Activated T-cell treated with anti-CD3 and anti-CD28 coated beads, Interleukin-2, amount 50 U/mL, for 4 hours (primary cell): ENCODE measurements at places on chromosomes 7 and 10.

GRCh38 chr10:109889867-109890266 lies 33.4 kb downstream of the XPNPEP1 start:
- no peak for DNase-seq

DNA sequence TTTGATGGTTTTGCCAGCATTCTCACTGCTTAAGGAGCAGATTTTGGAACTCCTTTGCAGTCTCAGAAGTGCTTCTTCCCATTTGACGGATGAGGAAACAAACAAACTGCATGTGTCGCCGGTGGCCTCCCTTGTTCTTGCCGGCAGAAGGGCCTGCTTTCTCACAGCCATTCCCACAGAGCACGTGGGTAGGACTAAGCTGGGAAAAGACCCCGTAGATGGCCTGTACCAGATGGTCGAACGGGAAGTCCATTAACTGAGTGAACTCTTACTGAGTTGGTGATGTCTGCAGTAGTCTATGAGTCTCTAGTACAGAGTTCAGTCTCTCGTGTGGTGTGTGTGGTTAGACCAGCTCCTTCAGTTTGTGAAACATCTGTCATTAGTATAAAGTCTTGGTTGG lies 131.9 kb downstream of the TRRAP start:
- DNase-seq, result no peak

- no peak for DNase-seq
Observed at GRCh38 chr7:151058781-151059366, 515 bp upstream of the SLC4A2 start.

DNA sequence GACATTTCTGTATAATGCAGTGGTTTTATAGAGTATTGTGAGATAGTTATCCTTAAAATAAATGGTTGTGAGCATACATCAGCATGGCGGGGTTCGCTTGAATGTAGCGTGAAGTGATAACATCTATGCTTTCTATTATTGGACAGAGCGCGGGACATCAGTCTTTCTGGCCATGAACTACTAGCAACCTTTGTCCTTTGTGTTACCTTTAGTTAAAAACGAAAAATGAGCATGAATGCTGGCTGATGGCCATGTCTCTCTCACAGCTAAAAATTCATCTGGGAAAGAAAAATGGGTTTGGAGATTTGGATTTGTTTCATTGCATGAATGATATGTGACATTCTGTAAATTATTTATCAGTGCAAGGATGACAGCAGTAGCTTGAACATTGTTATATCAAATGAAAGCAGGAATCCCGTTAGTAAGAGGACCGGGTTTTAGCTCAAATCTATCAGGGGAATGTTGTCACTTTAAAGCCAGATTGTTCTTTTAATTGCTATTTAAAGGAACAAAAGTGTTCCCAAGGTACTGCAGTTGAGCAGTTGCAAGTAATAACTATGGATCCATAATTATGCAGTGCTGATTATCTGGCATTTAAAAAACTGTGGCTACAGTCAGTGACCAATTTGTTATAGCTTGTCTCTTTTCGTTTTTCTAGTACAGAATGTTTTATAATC lies 131.0 kb downstream of the KAT6B start:
- no peak for DNase-seq

GRCh38 chr7:151491859-151492258 lies 27.8 kb downstream of the RHEB start:
- no peak for DNase-seq

DNA sequence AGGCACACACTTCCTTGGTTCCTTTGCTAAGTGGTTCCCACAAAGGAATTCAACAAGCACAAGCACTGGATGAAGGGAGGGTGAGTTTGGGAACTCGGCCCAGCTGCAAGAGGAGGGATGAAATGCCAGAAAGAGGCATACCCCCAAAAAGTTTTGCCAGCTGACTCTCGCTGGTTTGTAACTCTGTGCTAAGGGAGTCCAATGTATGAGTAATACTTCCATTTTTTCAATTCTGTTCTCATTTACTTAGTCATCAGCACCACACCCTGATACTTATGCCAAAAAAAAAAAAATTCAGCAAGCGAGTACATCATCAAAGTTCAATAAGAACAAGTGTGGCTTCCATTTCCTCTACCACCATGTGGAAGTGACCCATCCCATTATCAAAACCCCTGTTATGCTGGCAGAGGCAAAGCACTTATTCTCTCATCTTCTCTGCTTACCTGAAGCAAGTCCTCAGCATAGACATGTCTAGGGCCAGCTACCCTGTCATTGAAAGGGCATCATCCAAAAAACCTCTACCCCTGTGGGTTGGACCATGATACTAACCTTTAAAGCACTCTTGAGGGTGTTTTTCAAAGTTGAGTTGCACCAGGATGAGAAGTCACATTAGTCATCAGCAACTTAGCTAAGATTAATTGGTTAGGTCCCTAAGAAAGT lies 6.9 kb upstream of the HYCC1 start:
- no peak for DNase-seq

DNA sequence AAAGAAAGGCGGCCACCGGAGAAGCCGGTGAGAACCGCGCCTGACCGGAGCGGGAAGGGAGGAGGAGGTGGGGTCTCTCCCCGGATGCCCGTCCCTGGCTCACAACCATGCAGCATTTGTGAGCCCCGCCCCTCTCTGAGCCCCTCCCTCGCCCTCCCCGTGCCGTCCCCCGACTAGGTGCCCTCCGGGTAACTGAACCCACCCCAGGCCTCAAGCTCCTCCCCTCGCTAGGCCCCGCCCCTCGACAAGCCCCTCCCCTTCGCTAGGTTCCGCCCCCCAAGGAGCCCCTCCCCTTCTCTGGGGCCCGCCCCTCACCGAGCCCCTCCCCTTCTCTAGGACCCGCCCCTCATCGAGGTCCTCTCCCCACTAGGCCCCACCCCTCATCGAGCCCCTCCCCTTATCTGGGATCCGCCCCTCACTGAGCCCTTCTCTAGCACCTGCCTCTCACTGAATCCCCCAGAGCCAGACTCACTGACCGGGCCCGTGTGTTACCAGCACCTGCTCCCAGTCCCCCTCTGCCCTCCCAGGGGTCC lies 42.2 kb upstream of the HSPB1 start:
- DNase-seq, result peak; percentile 23

DNA sequence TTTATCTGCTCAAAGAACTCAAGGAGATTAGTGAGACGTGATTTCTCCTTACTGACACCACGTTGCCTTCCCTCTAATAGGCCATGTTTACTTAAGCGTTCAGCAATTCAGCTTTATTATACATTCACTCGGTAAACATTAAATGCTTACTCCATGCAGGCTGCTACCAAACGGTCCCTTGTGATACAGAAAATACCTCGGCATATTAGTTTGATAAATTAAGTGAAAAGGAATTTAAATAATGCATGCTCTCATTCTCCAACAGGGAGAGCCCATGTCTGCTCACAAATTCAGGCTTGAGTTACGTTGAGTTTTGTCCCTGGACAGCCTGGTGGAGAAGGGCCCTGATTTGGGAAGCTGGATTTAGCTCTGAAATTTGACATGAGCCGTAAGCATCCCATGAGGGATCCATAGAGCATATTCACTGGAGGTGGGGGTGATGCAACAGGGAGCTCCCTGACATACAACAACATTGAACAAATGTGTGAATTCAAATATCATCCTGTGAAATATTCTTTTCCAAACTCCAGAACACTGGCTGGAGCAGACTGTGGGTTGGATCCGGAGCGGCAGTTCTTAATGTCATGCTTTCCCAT lies 86.3 kb downstream of the TBXAS1 start:
- no peak for DNase-seq

GRCh38 chr7:29478687-29479240 lies 84.9 kb upstream of the PRR15 start:
- DNase-seq, result no peak

DNA sequence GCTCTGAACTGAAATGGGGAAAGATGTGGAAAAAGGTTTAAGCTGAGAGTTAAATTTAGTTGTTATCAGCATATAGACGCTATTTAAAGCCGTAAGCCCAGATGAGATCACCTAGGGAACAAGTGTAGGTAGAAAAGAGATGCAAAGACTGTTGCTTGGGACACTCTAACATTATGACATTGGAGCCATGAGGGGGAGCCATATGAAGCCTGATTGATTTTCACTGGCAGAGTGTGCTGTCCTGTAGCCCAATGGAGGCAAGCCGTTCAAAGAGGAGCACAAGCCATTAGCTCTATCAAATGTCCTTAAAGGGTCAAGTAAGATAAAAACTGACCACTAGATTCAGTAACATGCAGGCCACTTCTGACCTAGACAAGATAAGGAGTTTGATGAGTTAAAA lies 223.3 kb downstream of the TWIST1 start:
- no peak for DNase-seq
